ENCODE measurements at places on chromosomes 7 and 10.

DNA sequence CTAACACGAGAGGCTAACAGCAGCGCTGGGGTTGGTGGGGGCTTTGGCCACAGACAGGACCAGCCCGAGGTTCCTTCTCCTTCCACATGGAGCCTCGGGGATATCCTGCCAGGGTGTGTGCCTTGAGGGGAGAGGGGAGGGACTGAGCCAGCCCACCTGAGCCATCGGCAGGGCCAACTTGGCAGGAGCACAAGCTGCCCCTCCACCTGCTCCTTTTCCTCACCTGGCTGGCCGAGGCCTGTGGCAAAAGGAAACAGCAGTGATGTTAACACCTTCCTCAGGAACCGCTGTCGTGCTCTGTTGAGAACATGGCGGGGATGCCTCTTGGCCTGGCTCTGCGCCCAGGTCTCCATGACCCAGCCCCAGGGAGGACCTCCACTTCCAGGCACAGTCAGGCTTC is 255.1 kb upstream of the PPP2R2D start:
- DNase-seq = no peak

- no peak for DNase-seq
Measured at GRCh38 chr7:86788948-86789347, 145.2 kb downstream of the GRM3 start.

- DNase-seq = no peak
Measured at GRCh38 chr10:6659451-6659850, 79.4 kb upstream of the PRKCQ start.

DNA sequence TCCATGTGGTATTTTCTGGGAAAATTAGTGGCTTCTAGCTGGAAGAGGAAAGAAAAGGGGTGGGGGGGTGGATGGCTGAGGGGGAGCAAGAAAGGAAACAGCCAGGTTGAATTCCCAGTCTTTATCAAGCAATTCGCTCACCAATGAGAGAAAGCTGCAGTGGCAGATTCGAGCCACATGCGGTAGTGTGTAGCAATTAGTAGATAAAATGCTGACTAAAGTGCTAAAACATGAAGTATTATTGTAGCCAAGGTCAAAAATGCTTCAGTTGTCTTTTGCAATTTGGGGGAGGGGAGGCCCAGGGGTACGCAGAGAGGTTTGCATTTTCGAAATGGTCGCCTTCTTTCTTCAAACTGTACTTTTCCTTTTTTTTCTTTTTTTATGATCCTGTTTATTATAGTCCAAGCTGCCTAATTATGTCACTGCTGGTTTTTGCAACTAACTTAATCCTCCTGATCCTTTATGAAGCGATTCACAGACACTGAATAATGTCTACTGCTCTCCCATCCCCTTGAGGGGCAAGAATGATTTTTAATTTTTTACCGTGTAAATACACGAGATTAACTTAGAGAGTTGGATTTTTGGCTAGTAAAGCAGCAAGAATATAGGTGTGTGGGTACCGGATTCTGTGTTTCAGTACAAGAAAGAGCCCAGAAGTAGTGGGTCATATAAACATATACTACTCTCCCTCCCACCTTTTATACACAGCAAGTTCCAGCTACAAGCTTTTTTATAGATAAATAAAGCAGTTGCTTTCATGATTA is 3.6 kb upstream of the ARID5B start:
- no peak for DNase-seq

DNA sequence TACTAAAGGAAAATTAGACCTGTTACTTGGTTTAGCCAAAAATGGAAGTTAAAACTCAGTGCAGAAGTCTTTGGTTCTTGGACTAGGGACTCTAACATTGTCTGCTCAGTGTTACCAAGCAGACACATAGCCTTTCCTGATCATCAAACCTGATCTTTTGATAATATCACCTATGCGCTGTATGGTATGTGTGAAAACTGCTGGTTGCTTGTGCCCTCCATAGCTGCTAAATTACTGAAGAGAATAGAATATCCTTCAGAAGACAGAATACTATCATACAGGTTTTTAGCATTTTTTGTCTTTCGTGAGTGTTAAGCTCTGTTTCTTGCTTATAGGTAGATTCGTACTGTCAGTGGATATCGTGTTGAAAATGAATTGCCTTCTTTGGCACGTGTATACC is 68.7 kb downstream of the ST7 start:
- DNase-seq = no peak

GRCh38 chr7:83337050-83337449 is 174.4 kb upstream of the PCLO start:
- no peak for DNase-seq

GRCh38 chr7:102426268-102427018 is 6.9 kb upstream of the ORAI2 start:
- no peak for DNase-seq

All from AG09309 (cell line).